Endothelial cell of coronary artery (primary cell): ENCODE measurements at places on chromosomes 3 and 15. TPM values are rescaled to one million over a fixed set of nuclear protein-coding genes. Genes with fewer than 3 reads are reported as not detected.

Gene ZBED2
- under 0.01 and 0.09 TPM in 2 replicates for total RNA-seq

Gene OR5K2
- total RNA-seq = not detected in 2 replicates

Gene PDCD7
- total RNA-seq = 10.3 and 12.5 TPM in 2 replicates

Gene COL6A5
- not detected in 2 replicates for total RNA-seq

Gene CEP19
- 1.3 and 2.4 TPM in 2 replicates for total RNA-seq

Gene BTD
- 25.7 and 27.1 TPM in 2 replicates for total RNA-seq

Gene FEZF2
- total RNA-seq = not detected in 2 replicates

Gene KLF15
- total RNA-seq = 0.63 and 0.75 TPM in 2 replicates

Gene GASK1A
- 0.38 TPM in 1 of 2 replicates, not detected in the other for total RNA-seq

Gene NOX5
- under 0.01 TPM in 1 of 2 replicates, not detected in the other for total RNA-seq

Gene MEIS2
- total RNA-seq = 39.1 and 55.5 TPM in 2 replicates

Gene TNIK
- 36.0 and 40.1 TPM in 2 replicates for total RNA-seq

Gene TMEM45A
- 2.8 and 13.7 TPM in 2 replicates for total RNA-seq

Gene SCAMP2
- total RNA-seq = 14.6 and 18.4 TPM in 2 replicates

Gene ATP8B4
- under 0.01 TPM in 1 of 2 replicates, not detected in the other for total RNA-seq

Gene MKRN3
- total RNA-seq = 1.2 TPM in 1 of 2 replicates, not detected in the other

Gene CLDN16
- under 0.01 TPM in 2 replicates for total RNA-seq

Gene ZBTB20
- 6.5 and 11.1 TPM in 2 replicates for total RNA-seq

Gene B2M
- total RNA-seq = 1,743 and 1,840 TPM in 2 replicates

Gene TUSC7
- total RNA-seq = not detected in 2 replicates

Gene FAM174B
- total RNA-seq = 0.90 and 2.8 TPM in 2 replicates

Gene PLSCR2
- total RNA-seq = 0.18 TPM in 1 of 2 replicates, not detected in the other

Gene DNAH1
- 1.8 and 5.2 TPM in 2 replicates for total RNA-seq

Gene SLC6A1
- 0.19 TPM in 1 of 2 replicates, not detected in the other for total RNA-seq

Gene CHRFAM7A
- 2.7 and 2.9 TPM in 2 replicates for total RNA-seq

Gene SCN11A
- 0.09 TPM in 1 of 2 replicates, not detected in the other for total RNA-seq

Gene AGTR1
- total RNA-seq = not detected in 2 replicates

Gene CHRNA7
- 0.56 and 1.8 TPM in 2 replicates for total RNA-seq

Gene CADPS
- not detected in 2 replicates for total RNA-seq
